ENCODE measurements at places on chromosomes 6 and 20.

GRCh38 chr20:40945754-40946450, 82.7 kb upstream of the TOP1 start:
- peak; percentile 18 for DNase-seq

- no peak for DNase-seq
These were observed 101.1 kb upstream of the PLCB4 start for GRCh38 chr20:8967641-8968245.

DNA sequence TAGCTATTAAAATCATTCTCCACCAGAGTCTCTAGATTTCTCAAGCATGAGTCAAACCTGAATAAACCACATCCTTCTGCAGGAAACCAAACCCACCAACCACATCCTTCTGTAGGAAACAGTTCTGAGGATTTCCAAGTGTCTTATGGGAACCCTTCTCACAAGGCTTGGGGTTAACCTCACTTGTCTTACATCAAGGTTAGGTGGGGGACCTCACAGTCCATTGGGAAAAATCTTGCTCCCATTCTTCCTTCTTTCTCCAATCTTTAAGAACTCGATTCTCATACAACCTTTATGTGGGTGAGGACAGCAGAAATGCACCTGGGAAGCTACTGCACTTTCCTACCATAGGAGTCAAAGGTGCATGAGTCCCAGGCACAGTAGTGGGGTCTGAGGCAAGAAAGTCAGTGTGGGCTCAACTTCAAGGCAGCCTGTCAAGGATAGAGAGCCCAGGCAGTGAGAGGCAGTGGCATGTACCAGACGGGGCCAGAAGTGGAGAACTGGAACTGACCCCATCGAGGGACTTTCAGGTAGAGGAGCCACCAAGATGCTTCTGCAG, 114.5 kb downstream of the SLC22A3 start:
- DNase-seq: peak; percentile 76

DNA sequence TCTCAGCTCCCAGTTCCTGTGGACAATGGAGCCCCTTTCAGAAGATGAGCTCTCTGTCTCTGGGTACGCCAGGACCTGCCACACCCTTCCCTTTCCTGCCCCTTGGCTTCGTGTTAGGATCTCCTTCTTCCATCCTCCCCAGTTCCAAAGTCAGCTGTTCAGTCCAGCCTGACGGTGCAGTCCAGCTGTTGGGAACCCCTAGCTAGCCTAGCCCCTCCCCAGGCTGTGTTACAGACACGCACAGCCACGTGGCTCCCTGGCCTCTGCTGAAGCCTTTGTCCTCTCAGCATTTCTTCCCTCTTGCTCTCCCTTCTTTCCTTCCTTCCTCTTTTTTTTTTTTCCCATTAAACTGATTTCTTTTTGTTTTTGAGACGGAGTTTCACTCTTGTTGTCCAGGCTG, 12.4 kb upstream of the TFAP2C start:
- DNase-seq: no peak

- no peak for DNase-seq
These were observed 107.0 kb downstream of the TRERF1 start for GRCh38 chr6:42344756-42345155.

DNA sequence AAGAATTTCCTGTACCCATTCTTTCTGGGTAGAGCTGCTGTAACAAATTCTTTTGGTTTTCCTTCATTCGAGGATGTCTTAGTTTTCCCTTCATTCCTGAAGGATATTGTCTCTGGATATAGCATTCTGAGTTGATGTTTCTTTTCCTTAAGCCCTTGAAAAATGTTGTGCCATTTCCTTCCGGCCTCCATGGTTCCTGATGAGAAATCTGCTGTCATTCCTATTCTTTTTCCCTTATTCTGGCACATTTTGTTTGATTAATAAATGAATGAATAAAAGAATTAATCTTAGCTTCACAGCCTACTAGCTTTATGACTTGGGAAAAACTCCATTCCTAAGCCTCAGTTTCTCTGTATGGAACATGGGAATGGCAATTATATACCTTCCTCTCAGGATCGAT, 173.1 kb downstream of the EYA2 start:
- DNase-seq: no peak

GRCh38 chr6:65671922-65672321, 35.1 kb downstream of the EYS start:
- DNase-seq: no peak
